NT2/D1 (cell line): ENCODE measurements at places on chromosomes 2 and 18.

- no peak for DNase-seq
These were observed 140.7 kb downstream of the NCK2 start for GRCh38 chr2:105885456-105885855.

DNA sequence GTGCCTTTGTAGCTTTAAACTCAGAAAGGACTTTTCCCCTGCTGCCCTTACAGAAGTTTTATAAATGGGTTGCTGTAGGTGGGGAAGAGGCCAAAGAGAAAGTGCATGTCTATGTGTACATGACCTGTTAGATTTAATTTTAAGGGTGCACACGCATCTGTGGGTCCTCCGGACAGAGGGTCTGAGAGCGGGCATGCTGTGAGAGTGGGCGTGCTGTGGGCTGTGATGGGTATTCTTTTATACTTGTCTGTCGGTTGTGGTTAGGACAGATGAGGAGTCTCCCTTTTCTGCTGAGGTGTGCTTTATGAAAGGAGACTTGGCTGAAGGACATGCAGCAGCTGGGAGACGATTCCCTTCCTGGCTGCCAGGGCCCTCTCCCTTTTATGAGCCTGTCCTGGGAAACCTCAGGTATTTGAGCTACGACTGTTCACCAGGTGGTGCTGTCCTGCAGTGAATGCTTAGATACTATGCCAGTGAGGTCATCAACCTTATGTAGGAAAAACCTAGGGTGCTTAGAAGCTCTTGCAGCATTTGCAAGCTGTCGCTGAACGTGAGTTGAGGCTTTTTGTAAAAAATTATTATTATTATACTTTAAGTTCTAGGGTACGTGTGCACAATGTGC lies 67.5 kb downstream of the TANC1 start:
- DNase-seq = peak; percentile 71

GRCh38 chr2:74602586-74603281 lies 45.4 kb downstream of the M1AP start:
- DNase-seq = no peak

- DNase-seq = no peak
These were observed 1487.0 kb downstream of the LRP1B start for GRCh38 chr2:140643761-140644187.

GRCh38 chr18:54151376-54151775 lies 73.1 kb downstream of the MBD2 start:
- no peak for DNase-seq

- no peak for DNase-seq
These were observed 116.8 kb downstream of the CTAGE1 start for GRCh38 chr18:22300665-22301636.

DNA sequence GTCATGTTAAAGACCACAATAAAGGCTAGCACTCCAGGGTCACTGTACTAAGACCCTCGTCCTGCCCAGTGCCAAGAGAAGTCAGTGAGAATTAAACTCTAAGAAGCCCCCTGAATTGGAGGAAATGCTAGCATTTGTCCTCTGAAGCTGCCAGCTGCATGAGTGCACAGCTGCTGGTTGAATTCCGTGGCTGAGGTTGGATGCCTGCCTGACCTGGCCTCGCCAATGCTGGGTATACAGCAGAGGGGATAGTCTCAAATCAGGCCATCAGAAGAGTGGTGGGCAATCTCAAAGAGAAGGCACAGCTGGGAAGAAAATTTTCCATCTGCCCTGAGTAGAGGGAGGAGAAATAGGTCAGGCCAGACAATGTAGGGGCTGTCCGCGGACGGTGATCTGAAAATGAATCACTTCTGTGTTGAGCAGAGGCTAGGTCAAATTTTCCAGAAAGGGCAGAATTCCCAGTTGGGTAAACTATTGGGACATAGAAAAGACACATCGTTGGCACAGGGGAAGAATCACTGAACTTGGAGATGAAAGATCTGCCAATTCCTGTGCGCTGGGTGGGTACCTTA lies 110.5 kb upstream of the AGAP1 start:
- no peak for DNase-seq
